ENCODE measurements at places on chromosomes 7 and 10.

- no peak for DNase-seq
These were observed 71.9 kb upstream of the DIP2C start for GRCh38 chr10:761376-761775.

GRCh38 chr10:86075512-86075911, 291.1 kb downstream of the GRID1 start:
- no peak for DNase-seq

- DNase-seq: no peak
These were observed 12.8 kb downstream of the HKDC1 start for GRCh38 chr10:69232736-69233480.

GRCh38 chr7:36441344-36442022, 51.8 kb downstream of the ANLN start:
- no peak for DNase-seq

- no peak for DNase-seq
These were observed 19.4 kb upstream of the CABCOCO1 start for GRCh38 chr10:61643316-61643751.

- no peak for DNase-seq
These were observed 98.1 kb upstream of the DNAAF5 start for GRCh38 chr7:628402-628763.

GRCh38 chr10:116757246-116757645, 14.9 kb upstream of the HSPA12A start:
- DNase-seq: no peak

DNA sequence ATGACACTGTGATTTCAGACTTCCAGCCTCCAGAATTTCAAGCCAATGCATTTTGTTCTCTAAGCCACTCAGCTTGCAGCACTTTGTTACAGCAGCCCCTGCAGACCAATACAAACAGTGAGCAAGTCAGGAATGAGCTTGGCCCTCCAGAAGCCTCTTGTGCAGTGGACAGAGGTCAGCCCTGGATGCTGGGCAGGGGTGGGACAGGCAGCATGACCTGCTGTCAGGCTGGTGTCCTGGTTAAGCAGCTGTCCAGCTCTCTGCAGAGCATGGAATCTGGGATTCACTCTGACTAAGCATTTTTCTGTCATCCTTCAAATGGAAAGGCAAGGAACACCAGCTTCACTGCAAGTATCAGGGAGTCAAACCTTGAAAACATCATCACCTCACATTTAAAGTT, 85.5 kb upstream of the GDF10 start:
- no peak for DNase-seq

DNA sequence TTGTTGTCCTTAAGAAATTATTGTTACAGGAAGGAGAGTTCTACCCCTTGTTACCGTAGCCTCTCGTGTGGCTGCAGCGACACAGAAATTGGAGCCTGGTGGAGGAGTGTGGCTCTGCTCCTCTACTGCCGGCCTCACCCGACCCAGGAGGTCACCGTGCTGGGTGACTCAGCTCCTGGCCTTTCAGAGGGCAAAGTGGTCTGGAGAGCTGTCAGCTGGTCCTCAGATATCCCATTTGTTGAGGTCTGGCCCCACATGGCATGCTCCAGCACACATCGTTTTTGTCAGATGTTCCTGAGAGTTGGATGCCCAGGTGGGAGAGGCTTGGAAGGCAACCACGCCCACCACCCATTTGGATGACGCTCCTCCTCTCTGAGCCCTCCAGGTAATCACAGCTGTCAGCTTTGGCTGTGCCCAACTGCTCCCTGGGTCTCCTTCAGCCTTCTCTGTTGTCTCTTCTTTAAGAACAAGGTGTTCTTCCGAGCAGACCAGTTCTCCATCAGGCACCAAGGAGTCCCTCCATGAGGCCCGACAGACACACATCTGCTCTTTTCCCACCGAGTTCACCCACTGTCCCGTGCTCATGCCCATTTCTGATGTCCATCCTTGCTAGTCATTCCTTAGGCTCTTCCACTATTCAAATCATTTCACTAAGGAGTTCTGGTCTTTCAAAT, 80.3 kb downstream of the RAMP3 start:
- DNase-seq: no peak

DNA sequence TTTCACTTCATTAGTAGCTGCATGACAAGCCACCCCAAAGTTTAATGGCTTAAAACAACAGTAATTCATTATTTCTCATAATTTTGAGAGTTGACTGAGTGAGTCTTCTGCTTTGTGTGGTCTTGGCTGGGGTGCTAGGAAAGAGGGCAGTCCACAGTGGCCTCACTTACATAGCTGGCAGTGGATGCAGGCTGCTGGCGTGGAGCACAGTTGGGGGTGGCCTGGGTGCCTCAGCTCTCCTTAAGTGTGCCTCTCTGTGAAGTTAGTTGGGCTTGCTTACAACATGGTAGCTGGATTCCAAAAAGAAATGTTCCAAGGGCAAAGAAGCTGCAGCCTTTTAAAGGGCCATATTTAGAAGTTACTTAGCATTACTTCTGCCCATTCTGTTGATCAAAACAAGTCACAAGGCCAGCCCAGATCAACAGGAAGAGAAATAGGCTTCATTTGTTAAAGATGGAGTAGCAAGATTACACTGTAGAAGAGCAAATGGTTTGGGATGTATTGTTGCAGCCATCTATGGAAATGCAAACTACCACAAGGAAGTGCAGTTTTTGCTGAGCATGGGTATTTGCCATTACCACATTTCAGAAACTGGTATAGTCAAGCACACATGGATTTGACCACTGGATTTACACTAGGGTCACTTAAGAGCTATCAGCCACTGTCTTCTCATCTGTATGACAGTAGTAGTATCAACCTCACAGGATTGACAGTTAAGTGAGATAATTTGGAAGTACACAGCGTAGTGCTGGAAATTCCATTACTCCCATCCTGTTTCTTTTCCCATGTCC, 33.6 kb downstream of the ZEB1 start:
- no peak for DNase-seq

DNA sequence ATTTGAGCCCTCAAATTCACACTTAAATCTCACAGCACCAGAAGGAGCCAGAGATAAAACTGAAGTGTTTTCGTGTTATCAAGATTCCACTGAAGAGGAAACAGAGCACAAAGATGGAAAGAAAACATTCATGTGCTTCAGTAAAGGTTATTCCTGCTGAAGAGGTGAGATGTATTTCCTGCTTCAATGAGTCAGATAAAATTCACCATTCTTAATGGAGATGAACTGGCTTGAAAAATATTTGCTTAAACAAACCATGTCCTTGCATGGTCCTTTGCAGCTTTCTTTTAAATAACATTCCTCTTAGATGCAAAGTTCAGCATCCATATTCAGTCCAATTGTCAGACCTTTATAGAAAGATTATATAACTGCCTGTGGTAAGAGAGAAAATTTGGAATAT, 294.2 kb downstream of the IPMK start:
- no peak for DNase-seq

DNA sequence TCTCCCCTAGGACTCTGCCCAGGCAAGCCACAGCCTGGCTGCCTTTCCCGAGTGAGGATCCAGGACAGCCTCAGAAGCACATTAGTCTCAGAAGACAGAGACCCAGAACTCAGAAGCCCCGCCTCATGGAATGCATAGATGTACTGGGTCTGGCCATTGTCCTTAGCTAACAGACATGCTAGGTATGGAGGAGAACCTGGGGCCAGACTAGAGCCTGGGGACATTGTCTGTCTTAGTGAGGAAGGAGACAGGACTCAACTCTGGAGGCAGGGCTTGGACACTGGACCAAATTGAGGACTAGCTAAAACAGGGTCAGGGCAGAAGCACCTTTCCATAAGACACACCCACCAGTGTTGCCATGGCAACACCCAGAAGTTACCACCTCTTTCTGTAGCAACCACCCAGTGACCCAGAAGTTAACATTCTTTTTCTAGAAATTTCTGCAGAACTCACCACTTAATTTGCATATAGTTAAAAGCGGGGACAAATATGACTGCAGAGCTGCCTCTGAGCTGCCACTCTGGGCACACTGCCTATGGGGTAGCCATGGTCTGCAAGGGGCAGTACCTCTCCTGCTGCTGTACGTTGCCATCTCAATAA, 27.5 kb downstream of the TLX1 start:
- DNase-seq: no peak

GRCh38 chr7:143846692-143847091, 55.3 kb downstream of the TCAF1 start:
- DNase-seq: no peak

DNA sequence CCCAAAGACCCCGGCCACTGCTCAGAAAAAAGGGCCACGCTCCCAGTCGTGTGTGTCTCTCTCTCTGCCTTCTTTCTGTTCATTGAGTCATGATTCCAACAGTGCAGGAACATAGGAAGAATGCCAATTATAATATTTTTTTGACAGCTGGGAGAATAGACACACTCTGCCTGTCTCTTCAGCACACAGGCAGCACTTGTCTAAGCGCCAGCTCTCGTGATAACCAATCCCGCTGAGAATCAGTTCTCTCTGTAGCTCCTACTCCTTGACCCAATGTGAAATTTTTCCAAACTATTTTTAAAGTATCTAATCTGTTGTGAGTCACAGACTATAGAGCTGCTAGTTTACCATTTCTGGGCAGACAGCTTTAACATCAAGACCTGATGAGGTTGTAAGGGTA, 145.7 kb upstream of the RHEB start:
- DNase-seq: no peak

DNA sequence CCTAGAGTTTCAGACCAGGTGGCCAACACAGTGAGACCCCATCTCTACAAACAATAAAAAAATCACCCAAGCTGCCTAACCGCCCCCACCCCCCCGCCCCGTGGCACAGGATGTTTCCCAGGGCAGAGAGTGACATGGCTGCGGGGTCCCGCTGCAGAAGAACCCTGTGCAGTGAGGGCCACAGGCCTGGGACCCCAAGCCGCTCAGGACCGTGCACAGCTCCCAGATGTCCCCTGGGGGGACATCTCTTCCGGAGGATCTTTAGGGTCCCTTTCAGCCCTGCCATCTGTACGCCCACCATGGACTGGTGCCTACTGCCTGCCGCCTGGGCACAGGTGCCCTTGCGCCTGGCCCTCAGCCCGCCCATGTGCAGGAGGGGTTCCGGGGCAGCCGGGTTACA, 373.6 kb downstream of the DNAJB6 start:
- no peak for DNase-seq
